Thoracic aorta (tissue), 2 donors: ENCODE measurements at places on chromosomes 3 and 15. TPM values are rescaled to one million over a fixed set of nuclear protein-coding genes. Genes with fewer than 3 reads are reported as not detected.
A peak's percentile ranks its signal among the peaks of the same experiment; 100 is the strongest.

- H3K27ac ChIP-seq: no peak overlapping the region
- no peak for DNase-seq
- peaks cover 65% of the 10 kb centered on the region for H3K4me1 ChIP-seq
- H3K36me3 ChIP-seq: no peaks in the 10 kb centered on the region
- H3K4me3 ChIP-seq: no peak overlapping the region
- no peaks in the 10 kb centered on the region for H3K27me3 ChIP-seq
Measured at GRCh38 chr3:73498764-73499622, 125.7 kb downstream of the PDZRN3 start.

GRCh38 chr3:108407886-108408285 is 102.5 kb downstream of the MYH15 start:
- H3K4me1 ChIP-seq: no peaks in the 10 kb centered on the region

- H3K36me3 ChIP-seq: no peaks in the 10 kb centered on the region
- H3K27ac ChIP-seq: peak overlapping the region; percentile 64
- peak overlapping the region; percentile 8 for H3K4me3 ChIP-seq
- no peak for DNase-seq
- H3K4me1 ChIP-seq: peaks cover 47% of the 10 kb centered on the region
Measured at GRCh38 chr15:67074886-67075229, 9.5 kb downstream of the SMAD3 start.

Gene EOGT
- total RNA-seq: 148 TPM

- H3K27ac ChIP-seq: no peak overlapping the region
- no peak for DNase-seq
- no peaks in the 10 kb centered on the region for H3K4me1 ChIP-seq
- no peaks in the 10 kb centered on the region for H3K36me3 ChIP-seq
- H3K27me3 ChIP-seq: no peaks in the 10 kb centered on the region
- H3K4me3 ChIP-seq: no peak overlapping the region
Measured at GRCh38 chr15:61195116-61196002, 33.7 kb downstream of the RORA start.

GRCh38 chr3:163809540-163809993 is 1268.7 kb downstream of the SI start:
- no peaks in the 10 kb centered on the region for H3K36me3 ChIP-seq
- H3K27me3 ChIP-seq: no peaks in the 10 kb centered on the region
- DNase-seq: no peak
- H3K4me1 ChIP-seq: peaks cover 5% of the 10 kb centered on the region
- no peak overlapping the region for H3K27ac ChIP-seq

DNA sequence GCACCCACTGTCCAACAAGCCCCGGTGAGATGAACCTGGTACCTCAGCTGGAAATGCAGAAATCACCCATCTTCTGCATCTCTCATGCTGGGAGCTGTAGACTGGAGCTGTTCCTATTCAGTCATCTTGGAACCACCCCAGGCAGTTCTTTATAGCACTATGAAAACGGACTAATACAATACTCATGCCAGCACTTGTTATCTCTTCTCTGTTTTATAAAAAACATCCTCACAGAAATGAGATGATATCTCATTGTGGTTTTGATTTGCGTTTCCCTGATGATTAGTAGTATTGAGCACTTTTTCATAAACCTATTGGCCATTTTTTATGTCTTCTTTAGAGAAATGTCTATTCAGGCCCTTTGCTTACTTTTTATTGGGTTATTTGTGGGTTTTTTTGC is 156.2 kb upstream of the ARPP21 start:
- H3K27ac ChIP-seq: no peak overlapping the region
- no peaks in the 10 kb centered on the region for H3K4me1 ChIP-seq
- no peaks in the 10 kb centered on the region for H3K36me3 ChIP-seq
- no peak overlapping the region for H3K4me3 ChIP-seq

- H3K4me3 ChIP-seq: no peak overlapping the region
- DNase-seq: no peak
- H3K27ac ChIP-seq: no peak overlapping the region
- no peaks in the 10 kb centered on the region for H3K4me1 ChIP-seq
- H3K27me3 ChIP-seq: no peaks in the 10 kb centered on the region
Measured at GRCh38 chr3:13541691-13542090, 7.2 kb upstream of the FBLN2 start.

- H3K36me3 ChIP-seq: no peaks in the 10 kb centered on the region
- H3K27ac ChIP-seq: no peak overlapping the region
- no peaks in the 10 kb centered on the region for H3K4me1 ChIP-seq
- H3K27me3 ChIP-seq: no peaks in the 10 kb centered on the region
Measured at GRCh38 chr15:95503640-95504225, 826.8 kb upstream of the NR2F2 start.

Gene PLSCR5
- not detected for total RNA-seq

Gene ACTR8
- total RNA-seq: 13.1 TPM

Gene FGF12
- not detected for total RNA-seq

GRCh38 chr3:159635047-159635641 is 353.5 kb upstream of the IL12A start:
- no peaks in the 10 kb centered on the region for H3K36me3 ChIP-seq
- H3K4me3 ChIP-seq: no peak overlapping the region
- no peaks in the 10 kb centered on the region for H3K4me1 ChIP-seq
- DNase-seq: no peak

DNA sequence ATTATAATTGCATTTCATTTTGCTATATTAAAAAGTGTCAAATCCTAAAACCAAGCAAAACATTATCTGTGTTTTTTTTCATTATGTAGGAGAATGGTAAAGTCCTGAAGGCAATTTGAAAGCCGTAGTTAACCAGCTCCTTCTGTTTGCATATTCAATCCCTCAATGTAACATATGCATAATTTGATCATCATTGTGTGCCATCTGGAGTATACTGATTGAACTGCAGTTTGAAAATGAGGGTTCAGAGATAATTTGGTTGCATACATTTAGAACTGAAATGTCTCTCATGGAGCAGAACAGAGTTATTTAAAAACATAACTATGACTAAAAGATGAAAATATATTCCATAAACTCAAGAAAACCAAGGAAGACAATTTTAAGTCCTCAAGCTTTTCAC is 518.6 kb downstream of the GBE1 start:
- no peak overlapping the region for H3K27ac ChIP-seq
- no peaks in the 10 kb centered on the region for H3K27me3 ChIP-seq
- no peak for DNase-seq
- peaks cover 8% of the 10 kb centered on the region for H3K4me1 ChIP-seq

GRCh38 chr15:65338823-65339222 is 34.3 kb downstream of the RNU5B-1 start:
- H3K27ac ChIP-seq: no peak overlapping the region
- H3K4me1 ChIP-seq: no peaks in the 10 kb centered on the region
- no peaks in the 10 kb centered on the region for H3K36me3 ChIP-seq
- no peak overlapping the region for H3K4me3 ChIP-seq
- H3K27me3 ChIP-seq: no peaks in the 10 kb centered on the region

Gene RETNLB
- total RNA-seq: not detected

Gene TUSC7
- total RNA-seq: not detected

Gene SLC35G2
- total RNA-seq: 5.3 TPM

GRCh38 chr3:186651678-186652215 is 11.5 kb downstream of the FETUB start:
- H3K4me3 ChIP-seq: no peak overlapping the region
- H3K4me1 ChIP-seq: no peaks in the 10 kb centered on the region
- H3K27me3 ChIP-seq: no peaks in the 10 kb centered on the region
- no peak overlapping the region for H3K27ac ChIP-seq
- no peak for DNase-seq

- no peak overlapping the region for H3K4me3 ChIP-seq
- no peaks in the 10 kb centered on the region for H3K36me3 ChIP-seq
- no peaks in the 10 kb centered on the region for H3K27me3 ChIP-seq
Measured at GRCh38 chr3:162377608-162378007, 881.0 kb downstream of the OTOL1 start.

Gene CHRFAM7A
- 7.0 TPM for total RNA-seq

DNA sequence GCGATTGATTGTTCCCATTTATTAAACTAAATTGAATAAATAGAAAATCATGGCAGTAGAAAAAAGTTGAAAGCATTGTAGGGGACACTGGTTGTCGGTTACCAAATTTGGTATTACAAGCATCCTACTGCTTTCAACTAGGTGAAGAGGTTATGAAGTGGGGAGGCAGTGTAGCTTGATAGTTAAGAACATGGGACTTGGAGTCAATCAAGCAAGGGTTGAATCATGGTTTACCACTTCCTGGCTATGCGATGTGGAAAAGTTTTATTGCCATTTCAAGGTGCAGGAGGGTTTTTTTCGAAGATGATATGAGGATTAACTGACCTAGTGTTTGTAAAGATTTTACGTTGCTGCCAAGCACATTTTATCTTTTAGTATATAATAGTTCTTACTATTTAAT is 318.2 kb upstream of the KCNH8 start:
- no peak overlapping the region for H3K4me3 ChIP-seq
- no peaks in the 10 kb centered on the region for H3K4me1 ChIP-seq
- H3K36me3 ChIP-seq: no peaks in the 10 kb centered on the region
- no peak for DNase-seq
- no peaks in the 10 kb centered on the region for H3K27me3 ChIP-seq

Gene KLHL6
- total RNA-seq: 10.2 TPM

DNA sequence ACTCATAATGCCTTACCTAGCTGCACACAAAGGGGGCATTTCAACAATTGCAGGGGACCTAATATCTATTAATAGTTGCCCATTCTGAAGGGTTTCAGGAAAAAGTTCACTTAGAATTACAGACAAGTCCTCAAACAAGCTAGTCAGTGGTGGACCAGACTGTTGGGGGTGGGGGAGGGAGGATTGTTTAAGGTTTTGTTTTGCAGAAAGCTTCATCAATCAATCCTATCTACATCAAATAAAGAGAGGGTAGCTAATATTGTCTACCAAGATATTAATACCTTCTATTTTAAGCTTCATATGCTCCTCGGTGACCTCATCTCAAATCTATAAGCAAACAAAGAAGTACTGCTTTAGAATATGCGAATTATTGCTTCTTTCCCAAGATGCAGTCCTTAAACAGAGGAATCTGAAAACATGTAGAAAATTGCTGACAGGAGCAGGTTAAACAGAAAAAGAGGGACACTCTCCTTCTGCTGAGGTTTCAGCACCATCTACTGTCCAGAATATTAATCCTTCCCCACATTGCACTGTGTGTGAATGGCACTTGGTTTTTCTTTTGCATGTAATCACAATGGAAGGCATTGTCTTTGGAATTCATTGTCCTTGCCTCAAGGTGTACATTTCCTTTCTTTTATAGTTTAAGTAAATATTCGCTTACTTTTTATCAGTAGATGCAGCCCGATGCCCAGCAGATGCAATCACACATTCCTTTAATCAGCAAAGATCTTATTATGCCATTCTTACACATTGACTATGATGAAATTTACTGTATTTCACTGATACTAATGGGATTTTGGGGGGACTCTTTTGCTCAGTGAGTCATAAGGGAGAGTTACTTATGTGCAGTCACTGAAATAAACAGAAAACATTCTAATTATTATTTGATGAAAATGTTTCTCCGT is 94.7 kb downstream of the IL5RA start:
- peaks cover 4% of the 10 kb centered on the region for H3K4me1 ChIP-seq
- H3K36me3 ChIP-seq: no peaks in the 10 kb centered on the region
- H3K27me3 ChIP-seq: no peaks in the 10 kb centered on the region
- no peak for DNase-seq
- H3K27ac ChIP-seq: no peak overlapping the region

DNA sequence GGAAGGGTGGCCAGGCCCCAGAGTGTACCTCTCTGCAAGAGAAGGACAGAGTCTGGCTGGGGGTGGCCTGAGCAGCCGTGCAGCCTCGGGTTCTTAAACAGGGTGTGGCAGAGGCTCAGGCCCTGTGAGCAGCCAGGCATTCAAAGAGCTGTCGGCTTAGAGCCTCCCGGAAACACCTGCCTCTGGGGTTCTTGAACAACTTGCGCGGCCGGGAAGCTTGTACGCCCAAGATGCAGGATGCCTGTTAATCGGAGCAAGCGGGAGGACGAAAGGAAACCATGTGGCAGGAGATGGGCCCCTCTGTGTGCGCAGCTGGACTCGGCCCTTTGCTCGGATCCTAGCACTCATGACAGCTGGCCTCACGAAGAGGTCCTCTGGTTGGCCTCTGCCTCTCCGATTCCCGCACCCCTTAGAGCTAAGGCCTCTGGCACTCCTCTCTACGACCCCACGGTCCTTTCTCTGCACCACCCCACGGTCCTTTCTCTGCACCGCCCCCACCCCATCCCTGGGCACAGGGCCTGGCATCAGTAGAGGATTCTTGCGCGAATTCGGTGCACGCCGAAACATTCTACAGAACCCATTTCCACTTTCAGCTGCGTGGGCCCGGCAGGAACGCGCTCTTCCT is 23.9 kb upstream of the TXNRD3 start:
- H3K4me3 ChIP-seq: peak overlapping the region; percentile 28
- H3K36me3 ChIP-seq: no peaks in the 10 kb centered on the region
- DNase-seq: no peak
- H3K4me1 ChIP-seq: peaks cover 4% of the 10 kb centered on the region
- peak overlapping the region; percentile 14 for H3K27ac ChIP-seq

DNA sequence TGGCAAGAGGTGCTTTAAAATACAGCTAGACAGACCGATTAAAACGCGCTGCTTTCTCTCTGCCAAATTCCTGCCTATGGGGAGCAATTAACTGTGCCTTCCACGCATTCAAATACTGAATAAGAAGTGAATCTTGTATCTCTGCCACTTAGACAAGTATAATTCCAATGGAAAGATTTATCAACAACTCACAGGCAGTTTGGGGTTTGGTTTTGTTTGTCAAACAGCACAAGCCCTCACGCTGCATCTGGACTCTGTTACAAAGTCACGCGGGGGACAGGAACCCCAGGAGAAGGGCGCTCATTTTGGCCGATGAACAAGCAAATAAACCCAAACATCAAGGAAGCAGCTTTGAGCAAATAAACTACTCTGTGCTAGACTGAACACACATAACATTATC is 61.8 kb upstream of the TMCO5A start:
- H3K36me3 ChIP-seq: no peaks in the 10 kb centered on the region
- H3K27ac ChIP-seq: no peak overlapping the region
- no peaks in the 10 kb centered on the region for H3K4me1 ChIP-seq
- DNase-seq: no peak
- H3K4me3 ChIP-seq: no peak overlapping the region

- no peak overlapping the region for H3K4me3 ChIP-seq
- H3K4me1 ChIP-seq: no peaks in the 10 kb centered on the region
- no peaks in the 10 kb centered on the region for H3K27me3 ChIP-seq
- DNase-seq: no peak
- H3K36me3 ChIP-seq: no peaks in the 10 kb centered on the region
Measured at GRCh38 chr3:110227991-110228390, 843.6 kb upstream of the NECTIN3 start.

- no peak overlapping the region for H3K27ac ChIP-seq
- H3K4me3 ChIP-seq: no peak overlapping the region
- no peak for DNase-seq
- H3K27me3 ChIP-seq: no peaks in the 10 kb centered on the region
- no peaks in the 10 kb centered on the region for H3K4me1 ChIP-seq
- H3K36me3 ChIP-seq: no peaks in the 10 kb centered on the region
Measured at GRCh38 chr15:80447077-80447476, 42.9 kb downstream of the ARNT2 start.

DNA sequence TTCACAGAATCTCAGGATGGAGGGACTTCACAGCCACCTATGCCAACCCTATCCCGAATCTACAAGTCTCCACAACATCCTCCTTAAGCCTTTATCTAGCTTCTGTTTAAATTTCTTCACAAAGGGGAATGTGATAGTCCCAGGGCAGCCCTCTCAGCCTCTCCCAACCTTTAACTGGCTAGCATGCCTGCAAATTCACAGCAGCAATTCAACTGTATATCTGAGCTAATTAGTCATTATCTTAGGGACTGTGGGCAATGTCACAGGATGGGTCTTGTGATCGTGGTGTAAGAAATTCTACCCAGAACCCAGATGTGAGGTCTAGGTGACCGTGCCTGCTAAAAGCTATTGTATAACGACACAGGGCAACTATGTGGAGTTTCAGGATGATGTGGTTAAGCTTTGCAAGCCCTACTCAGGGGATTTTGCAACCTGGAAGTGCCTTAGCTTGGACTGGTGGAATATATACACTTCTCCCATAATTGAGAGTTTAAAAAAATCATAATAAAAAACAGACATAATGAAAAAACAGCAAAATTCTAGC is 65.5 kb upstream of the FBN1 start:
- H3K4me3 ChIP-seq: no peak overlapping the region
- no peaks in the 10 kb centered on the region for H3K27me3 ChIP-seq
